ENCODE measurements at places on chromosomes 16 and 17.

- no peak for DNase-seq
Observed at GRCh38 chr17:28891201-28891600, 6.3 kb downstream of the FLOT2 start.

GRCh38 chr17:71184716-71185115, 936.1 kb upstream of the SOX9 start:
- no peak for DNase-seq

- no peak for DNase-seq
Observed at GRCh38 chr17:45436625-45437464, 4.2 kb upstream of the ARHGAP27 start.

- DNase-seq: no peak
Observed at GRCh38 chr16:50696126-50696525, 2.7 kb downstream of the NOD2 start.

GRCh38 chr16:69316595-69317034, 5.5 kb downstream of the VPS4A start:
- DNase-seq: no peak

- peak; percentile 95 for DNase-seq
Observed at GRCh38 chr16:84810518-84811273, 9.1 kb upstream of the CRISPLD2 start.

Data from KBM-7 (cell line).